Stimulated activated CD8-positive, alpha-beta memory T cell treated with anti-CD3 and anti-CD28 coated beads, Interleukin-7, amount 100 ng/mL, for 48 hours (primary cell): ENCODE measurements at places on chromosomes 2 and 18.

GRCh38 chr2:15986644-15987043 is 46.3 kb downstream of the MYCN start:
- DNase-seq: no peak

GRCh38 chr2:70043252-70043875 is 43.9 kb upstream of the PCBP1 start:
- DNase-seq: peak; percentile 39

DNA sequence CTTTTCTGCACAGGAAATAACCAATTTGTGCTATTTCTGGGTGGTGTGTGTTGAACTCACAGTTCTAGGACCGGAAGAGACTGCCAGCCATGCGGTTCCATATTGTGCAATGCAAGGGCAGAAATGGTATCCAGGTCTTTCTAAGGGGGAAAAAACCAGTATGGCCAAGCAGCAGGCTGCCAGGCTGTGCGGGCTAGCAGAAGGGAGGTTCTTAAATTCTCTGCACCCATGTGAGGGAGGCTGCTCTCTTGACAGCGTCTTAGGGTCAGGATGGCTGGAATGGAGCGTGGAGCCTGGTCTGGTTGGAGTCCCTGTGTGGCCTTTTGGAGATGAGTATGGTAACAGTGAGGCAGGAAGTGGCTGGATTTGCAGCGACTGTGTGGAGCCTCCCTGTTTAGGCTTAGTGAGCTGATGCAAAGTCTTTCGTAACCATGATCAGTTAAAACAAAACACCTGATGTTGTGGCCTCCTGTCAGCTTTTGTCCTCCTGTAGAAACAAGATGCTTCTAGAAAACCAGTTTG is 52.6 kb downstream of the NCK2 start:
- no peak for DNase-seq

GRCh38 chr2:15163326-15163725 is 397.8 kb downstream of the NBAS start:
- no peak for DNase-seq

GRCh38 chr2:22690096-22690495 is 694.9 kb upstream of the KLHL29 start:
- DNase-seq: no peak

DNA sequence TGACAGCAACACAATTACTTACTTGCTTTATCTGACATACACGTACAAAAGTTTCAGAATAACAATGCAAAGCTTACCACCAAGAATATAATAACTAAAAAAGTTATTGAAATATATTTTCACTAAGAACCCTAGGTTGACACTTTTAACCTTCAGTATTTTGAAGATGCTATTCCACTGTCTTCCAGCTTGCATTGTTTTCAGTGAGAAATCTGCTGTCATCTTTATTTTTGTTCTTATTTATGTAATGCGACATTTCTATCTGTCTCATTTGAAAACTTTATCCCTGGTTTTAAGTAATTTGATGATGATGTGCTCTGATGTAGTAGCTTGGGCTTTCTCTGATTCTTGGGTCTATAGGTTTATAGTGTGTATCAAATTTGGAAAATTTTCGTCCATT is 165.0 kb upstream of the SMIM21 start:
- no peak for DNase-seq

- no peak for DNase-seq
These were observed 234.6 kb upstream of the RAB12 start for GRCh38 chr18:8374676-8375075.

GRCh38 chr18:55875371-55875901 is 287.4 kb upstream of the TCF4 start:
- DNase-seq: no peak

GRCh38 chr2:86758405-86758804 is 32.3 kb downstream of the CD8A start:
- no peak for DNase-seq

DNA sequence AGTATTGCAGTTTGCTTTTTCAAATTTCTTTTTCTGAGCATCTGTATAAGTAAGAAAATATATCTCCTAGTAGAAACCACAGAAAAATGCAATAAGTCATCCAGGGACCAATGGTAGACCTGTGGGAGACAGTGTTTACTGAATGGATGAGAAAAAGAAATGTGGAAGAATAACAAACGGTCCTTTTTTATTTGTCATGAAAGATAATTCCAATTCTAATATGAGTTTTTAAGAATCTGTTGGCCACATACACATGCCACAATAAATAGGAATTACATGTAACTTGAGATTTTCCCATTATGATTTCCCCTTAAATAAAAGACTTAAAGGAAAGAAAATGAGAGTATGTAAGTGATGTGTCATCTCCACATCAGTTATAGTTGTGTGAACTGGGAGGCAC is 107.7 kb upstream of the RAB27B start:
- no peak for DNase-seq

DNA sequence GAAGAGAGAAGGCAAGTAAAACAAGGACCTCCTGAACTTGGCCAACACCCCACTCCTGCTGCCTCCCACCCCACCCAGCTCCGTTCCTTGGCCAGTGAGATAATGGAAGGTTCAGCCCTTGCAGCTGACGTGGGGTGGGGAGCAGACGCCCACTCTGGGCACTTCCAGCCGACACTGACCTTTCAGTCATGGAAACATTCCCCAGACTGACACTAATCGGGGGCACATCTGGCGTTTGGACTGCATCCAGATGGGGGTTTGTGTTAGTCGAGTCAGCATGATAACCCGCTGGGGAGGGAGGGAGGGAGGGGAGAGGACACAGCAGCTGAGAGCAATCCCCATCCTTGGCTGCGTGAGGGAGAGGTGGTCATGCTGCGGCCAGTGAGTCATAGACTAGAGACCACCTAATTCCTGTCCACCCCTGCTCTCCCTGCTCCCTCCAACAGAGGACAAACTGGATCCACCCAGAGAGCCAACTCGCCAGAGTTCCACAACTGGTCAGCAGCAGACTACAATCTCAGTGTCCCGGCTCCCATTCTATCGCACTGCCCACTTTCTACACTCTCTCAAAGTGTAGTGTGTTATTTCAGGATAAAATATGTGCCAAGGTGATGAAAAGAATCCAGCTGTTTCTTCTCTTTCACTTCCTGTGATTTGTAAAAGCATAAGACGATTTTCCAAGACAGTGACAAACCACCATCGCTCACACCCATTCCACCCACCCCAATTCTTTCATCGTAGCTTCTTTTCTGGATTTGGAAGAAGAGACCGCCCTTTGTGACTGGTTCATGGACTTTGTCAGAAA is 115.4 kb upstream of the PKDCC start:
- DNase-seq: no peak

GRCh38 chr18:40152859-40153258 is 1802.2 kb upstream of the PIK3C3 start:
- no peak for DNase-seq

DNA sequence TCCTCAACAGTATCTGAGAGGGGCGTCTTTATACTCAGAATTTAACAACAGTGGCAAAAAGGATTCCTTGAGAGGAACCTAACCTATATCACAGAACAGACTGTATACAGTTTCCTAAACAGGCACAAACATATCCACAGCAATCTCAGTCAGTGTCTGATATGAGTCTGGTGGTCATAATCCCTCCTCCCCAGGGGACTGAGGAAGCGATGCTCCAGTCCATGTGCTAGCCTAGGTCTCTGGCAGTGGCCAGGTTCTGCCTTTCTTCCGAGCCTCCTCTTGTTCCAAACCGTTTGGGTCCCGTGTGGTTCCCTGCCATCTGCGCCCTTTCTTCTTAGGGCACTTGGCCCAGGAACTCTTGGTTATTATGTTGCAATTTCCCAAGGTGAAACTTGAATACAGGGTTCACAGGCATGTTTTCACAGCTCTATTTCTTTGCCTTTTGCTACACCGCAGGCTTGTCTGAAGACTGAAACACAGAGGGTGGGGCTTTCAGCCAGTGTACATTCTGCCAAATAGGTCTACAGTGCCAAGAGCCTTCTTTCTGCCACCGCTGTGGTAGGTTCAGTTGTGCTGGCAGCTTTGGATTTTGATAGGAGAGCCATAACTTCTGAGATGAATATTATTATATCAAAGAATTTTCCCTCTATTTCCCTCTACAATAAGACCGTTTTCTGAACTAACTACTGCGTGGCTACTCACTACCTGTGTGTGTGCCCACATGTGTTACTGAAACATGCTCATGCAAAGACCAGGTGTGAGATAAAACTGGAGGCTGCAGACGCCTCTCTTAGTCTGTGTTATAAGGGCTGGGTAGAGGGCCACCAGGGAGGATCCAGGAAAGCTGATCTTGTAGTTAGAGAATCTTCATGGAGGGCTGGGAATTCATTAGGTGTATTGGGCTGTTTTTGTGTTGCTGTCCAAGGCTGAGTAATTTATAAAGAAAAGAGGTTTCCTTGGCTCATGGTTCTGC is 75.0 kb upstream of the HAAO start:
- no peak for DNase-seq

- no peak for DNase-seq
These were observed 99.0 kb downstream of the MBD2 start for GRCh38 chr18:54125429-54125828.

GRCh38 chr2:2318949-2319348 is 12.1 kb downstream of the MYT1L start:
- DNase-seq: no peak

- no peak for DNase-seq
These were observed 39.2 kb downstream of the HK2 start for GRCh38 chr2:74873012-74873665.

GRCh38 chr18:52730972-52731619 is 391.1 kb downstream of the DCC start:
- no peak for DNase-seq

DNA sequence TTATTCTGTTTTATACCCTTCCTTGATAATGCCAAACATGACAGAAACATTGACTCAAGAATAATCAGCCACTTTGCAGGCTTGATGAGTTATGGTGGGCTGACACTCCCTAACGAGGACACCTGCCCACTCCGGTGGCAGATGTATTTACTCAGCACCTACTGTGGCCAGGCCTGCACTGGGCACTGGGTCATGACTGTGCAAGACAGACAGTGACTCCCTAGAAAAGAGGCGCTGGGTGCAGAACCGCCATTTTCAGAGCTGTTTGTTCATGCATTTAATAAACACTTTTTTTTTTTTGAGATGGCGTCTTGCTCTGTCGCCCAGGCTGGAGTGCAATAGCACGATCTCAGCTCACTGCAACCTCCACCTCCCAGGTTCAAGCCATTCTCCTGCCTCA is 32.5 kb downstream of the SNED1 start:
- no peak for DNase-seq

- DNase-seq: no peak
These were observed 271.5 kb upstream of the MMADHC start for GRCh38 chr2:149858901-149859634.

DNA sequence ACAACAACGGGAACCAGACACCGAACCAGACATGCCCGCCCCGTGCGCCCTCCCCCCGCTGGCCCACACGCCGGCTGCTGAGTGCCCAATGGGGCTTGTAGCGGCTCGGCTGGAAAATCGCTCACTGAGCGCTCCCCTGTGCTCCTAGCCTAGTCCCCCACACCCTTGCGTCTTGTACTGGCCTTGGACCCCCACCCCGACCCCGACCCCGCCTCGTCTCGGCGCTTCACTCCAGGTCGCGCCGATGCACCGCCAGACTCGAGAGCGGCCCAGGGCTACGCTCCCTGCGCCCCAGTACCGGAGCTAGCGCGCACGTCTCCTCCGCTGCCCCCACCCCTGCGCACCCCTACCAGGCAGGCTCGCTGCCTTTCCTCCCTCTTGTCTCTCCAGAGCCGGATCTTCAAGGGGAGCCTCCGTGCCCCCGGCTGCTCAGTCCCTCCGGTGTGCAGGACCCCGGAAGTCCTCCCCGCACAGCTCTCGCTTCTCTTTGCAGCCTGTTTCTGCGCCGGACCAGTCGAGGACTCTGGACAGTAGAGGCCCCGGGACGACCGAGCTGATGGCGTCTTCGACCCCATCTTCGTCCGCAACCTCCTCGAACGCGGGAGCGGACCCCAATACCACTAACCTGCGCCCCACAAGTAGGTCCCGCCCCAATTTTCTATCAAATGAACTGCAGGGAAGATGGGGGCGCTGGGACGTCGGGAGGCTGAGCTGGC is 1.5 kb downstream of the GAD1 start:
- no peak for DNase-seq
